Activated naive CD4-positive, alpha-beta T cell treated with Interleukin-2 at 50 U/mL for 16 hours (primary cell): ENCODE measurements at places on chromosomes 13 and 19.

DNA sequence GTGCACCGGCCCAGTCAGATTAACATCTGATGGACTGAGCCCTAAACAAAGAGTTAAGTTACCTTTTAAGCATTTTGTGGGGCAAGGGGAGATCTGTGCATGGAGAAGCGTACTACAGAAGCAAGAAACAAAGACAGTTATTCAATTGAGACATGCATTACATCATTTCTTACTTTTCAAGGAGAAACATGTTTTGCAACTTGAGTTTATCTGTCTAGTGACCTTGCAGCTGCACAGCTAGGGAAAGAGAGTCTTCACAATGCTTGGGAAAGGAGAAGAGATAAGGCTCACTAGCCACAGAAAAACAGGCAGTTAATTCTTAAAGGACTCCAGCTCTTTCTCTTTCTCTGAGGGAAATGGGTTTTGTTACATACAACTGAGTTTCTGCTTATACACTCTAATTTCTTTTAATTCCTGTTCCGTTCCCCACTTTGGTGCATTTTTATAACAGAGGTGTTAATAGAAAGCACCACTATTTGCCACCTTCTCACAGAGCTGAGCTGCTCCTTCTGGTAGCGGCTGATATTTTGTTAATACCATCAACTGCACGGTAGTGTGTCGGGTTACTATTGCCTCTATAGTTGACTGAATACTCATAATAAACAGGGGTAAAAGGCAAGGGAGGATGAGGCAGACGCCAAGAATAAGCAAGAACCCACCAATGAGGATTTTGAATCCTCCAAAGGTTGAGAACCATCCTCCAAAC is 55.9 kb downstream of the ZNF431 start:
- no peak for DNase-seq

DNA sequence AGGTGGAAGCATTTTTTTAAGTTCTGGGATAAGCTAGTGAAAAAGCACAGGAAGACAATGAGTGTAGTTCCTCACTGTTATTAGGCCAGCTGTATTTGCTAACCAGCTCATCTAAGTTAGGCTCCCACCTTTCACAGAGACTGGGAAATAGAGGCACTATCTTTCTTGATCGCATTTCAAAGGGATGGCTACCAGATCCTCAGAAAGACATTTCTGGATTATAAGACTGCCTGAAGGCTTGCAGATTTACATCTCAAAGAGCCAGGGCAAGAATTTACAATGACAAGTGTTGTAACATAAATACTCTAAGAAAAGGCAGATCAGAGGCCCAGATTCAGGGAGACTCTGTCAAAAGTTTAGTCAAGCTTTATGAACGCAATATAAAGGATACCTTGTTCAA is 1005.5 kb downstream of the PCDH9 start:
- no peak for DNase-seq

DNA sequence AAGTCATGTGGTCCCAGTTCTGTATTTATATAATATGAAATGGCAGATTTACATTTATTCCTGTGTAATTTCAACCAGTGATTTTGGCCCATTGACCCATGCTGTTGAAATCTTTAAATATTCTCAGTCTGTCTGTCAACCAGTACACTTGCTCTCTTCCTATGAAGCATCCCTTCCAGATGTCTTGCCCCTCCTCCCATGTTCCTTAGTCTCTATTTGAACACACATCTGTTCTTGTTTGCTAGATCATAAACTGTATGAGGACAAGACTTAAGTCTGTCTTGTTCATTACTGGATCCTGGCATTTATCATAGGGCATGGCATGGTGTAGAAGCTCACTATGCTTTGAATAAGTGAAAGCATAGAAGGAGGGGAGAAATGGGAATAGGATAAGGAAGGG is 34.9 kb downstream of the STARD13 start:
- no peak for DNase-seq

GRCh38 chr13:95323930-95324662 is 22.8 kb upstream of the ABCC4 start:
- DNase-seq: no peak

DNA sequence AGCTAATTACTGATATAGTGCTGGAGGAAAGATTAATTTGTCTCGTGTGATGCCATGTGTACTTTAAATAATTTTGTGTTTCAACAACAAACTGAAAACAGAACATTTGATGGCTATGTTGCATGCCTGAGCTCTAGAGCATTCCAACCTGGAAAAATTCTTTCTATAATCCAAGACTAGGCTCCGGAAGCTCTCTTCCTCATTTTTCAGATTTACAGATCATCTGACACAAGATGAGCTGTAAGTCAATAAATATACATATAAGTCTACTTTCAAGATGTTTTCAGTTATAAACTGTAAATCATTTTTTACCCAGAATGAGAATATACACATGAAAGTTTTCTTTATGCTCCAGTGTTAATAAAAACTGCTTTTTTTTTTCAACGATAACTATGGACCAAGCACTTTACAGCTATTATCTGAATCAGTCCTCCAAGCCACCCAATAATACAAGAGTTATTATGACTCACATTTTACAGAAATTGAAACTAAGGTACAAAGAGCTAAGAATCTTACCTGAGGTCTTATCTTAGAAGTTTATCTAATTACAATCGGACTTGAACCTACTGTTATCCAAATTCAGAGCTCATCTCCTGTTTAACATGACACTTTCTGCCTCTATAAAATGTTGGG is 6.4 kb upstream of the FOXO1 start:
- DNase-seq: no peak

GRCh38 chr13:28741084-28741491 is 22.3 kb upstream of the SLC46A3 start:
- DNase-seq: no peak

- peak; percentile 47 for DNase-seq
Observed at GRCh38 chr19:19997656-19998268, 41.5 kb downstream of the ZNF682 start.
